ENCODE measurements at places on chromosomes 6 and 20.

DNA sequence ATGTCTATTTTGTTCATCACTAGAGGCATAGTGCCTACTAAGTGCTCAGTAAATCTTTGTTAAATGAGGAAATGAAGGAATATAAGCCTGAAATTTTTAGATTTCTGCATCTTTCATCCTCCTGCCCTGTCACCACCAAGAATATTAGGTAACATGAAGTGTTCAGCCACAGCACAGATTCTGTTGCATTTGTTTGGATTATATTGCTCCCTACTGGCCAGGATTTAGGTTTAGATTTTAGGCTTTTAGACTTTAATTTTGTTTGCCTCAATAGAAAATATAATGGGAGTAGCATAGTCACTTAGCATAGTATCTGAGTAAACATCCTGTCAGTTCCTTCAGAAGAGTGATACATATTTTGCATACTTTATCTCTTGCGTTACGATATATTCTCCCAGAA is 14.2 kb downstream of the FARS2 start:
- DNase-seq = no peak

DNA sequence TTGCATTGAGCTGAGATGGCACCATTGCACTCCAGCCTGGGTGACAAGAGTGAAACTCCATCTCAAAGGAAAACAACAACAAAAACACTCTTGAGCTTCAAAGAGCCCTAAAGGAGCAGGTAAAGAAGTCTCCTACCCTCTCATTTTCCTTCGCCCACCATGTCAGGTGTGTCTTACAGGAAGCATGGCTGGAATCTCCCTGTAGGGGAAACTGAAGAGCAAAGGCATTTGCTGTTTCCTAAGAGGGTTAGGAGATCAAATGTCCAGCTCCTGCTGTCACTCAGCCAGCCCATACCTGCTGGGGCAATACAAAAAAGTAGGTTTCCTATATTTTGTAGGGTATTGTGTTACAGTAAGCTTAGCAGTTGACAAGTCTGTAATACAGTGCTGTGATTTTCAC is 43.3 kb downstream of the SPATA2 start:
- no peak for DNase-seq

DNA sequence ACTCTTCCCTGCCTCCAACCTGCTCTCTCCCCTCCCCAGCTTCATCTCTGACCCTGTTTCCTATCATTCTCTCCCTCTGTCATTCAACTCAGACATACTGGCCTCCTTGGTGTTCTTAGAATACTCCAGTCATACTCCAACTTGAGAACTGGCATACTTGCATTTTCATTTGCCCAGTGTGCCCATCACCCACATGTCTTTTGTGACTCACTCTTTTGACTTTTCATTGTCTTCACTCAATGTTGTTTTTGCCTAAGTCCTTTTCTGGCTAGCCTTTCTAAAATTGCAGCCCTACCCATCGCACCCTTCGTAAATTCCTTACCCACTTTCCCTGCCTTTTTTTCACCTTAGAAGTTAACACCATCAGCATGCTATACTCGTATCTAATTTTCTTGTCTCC is 77.0 kb upstream of the CD2AP start:
- no peak for DNase-seq

DNA sequence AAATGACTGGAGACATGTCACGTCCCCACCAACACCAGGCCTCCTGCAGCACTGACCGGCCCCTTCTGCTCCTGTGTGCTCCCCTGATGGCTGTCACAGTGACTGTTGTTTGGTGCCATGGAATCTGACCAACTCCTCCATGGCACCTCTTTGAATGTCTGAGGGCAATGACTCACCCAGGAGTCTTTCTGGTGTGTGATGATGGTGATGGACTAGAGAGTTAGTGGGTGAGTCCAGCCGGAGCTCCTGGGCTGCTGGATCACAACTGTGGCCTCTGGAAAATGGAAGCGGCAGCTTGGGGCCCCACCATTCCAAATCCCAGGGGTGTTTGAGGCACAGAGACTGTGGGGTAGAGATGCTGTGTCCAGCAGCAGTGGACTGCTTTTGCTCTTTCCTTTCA is 133.3 kb downstream of the TFAP2C start:
- DNase-seq = no peak

DNA sequence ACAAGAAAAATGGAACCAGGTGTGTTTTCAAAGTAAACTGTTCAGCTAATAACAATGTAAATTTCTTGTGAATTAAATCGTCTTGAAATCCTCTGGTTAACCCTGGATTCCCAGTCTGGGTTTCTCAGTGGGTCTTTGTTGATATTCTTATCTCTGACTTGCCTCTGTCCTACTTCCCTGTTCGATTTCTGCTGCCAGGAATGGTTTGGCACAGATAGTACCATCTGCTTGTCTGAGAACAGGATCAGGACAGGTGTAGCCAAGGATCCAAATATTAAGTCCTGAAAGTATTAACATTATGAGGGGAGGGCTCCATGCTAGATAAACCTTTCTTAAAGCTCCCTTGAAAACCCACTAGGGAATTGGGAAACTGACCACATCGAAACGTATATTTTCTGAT is 30.1 kb downstream of the ARFGEF2 start:
- no peak for DNase-seq

GRCh38 chr6:125271486-125272159 is 30.1 kb downstream of the HDDC2 start:
- no peak for DNase-seq
